ENCODE measurements at places on chromosomes 11 and 22. TPM values are rescaled to one million over a fixed set of nuclear protein-coding genes. Genes with fewer than 3 reads are reported as not detected.

The SRRD gene
- 21.9 TPM for total RNA-seq

The MMP8 gene
- total RNA-seq = not detected

- no peak overlapping the region for H3K27ac ChIP-seq
- no peak overlapping the region for H3K4me3 ChIP-seq
- H3K4me1 ChIP-seq = peaks cover 9% of the 10 kb centered on the region
- H3K27me3 ChIP-seq = no peaks in the 10 kb centered on the region
- no peaks in the 10 kb centered on the region for H3K36me3 ChIP-seq
These were observed 5.1 kb downstream of the TSPAN18 start for GRCh38 chr11:44731685-44732430.

DNA sequence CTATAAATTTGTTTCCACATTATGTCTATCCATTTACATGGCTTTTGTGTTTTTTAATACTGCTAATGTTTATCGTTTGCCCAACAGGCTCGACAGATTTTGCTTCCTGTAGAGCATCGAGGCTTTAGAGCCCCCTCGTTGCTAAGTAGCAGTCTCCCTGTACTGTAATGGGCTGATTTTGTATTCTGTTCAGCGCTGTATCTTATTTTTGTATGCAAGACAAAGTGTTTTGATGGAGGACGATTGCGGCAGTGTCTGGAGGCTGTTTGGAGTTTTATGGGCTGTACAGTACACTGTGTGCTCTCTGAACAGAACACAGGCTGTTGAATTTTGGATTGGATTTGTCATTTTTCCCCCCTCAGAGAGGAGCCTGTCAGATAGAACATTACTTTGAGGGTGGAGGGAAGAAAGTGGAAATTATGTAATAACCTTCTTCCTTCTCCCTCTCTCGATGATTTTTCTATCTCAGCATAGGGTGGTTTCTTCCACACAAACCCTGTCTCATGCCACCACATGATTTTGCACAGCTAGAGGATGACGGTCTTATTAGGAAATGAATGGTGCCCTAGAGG, 104.4 kb downstream of the ZBTB16 start:
- H3K4me1 ChIP-seq = peaks cover 16% of the 10 kb centered on the region
- DNase-seq = no peak
- no peak overlapping the region for H3K4me3 ChIP-seq
- no peak overlapping the region for H3K27ac ChIP-seq
- peaks cover 18% of the 10 kb centered on the region for H3K27me3 ChIP-seq

DNA sequence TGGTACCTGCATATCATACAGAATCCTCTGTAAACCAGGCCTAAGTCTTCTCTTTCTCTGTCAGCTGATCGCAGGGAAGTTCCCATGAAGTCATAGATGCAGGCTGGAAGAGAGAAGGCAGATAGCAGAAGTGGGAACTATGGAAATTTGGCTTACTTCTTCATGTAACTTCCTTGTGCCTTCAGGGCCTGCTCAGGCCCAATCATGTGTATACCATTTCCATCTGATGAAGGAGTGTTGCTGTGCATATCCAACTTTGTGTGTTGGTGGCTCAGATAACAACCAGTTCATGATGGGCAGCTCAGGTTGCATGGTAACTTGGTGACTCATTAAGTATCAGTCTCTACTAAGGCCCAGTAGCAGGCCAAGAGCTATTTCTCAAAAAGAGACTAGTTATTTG, 53.1 kb upstream of the CEP295 start:
- no peak overlapping the region for H3K27ac ChIP-seq
- DNase-seq = no peak
- H3K4me1 ChIP-seq = no peaks in the 10 kb centered on the region
- H3K4me3 ChIP-seq = no peak overlapping the region
- H3K36me3 ChIP-seq = no peaks in the 10 kb centered on the region

- no peaks in the 10 kb centered on the region for H3K36me3 ChIP-seq
- H3K4me1 ChIP-seq = peaks cover 6% of the 10 kb centered on the region
- H3K27me3 ChIP-seq = peaks cover 3% of the 10 kb centered on the region
- no peak for DNase-seq
- H3K27ac ChIP-seq = no peak overlapping the region
These were observed 1.6 kb upstream of the FGF19 start for GRCh38 chr11:69705351-69705811.

GRCh38 chr22:44753189-44754042, 1.0 kb downstream of the ARHGAP8 start:
- no peak overlapping the region for H3K27ac ChIP-seq
- H3K4me1 ChIP-seq = peaks cover 13% of the 10 kb centered on the region
- H3K36me3 ChIP-seq = no peaks in the 10 kb centered on the region
- no peak for DNase-seq
